ENCODE measurements at places on chromosomes 3 and 15.

DNA sequence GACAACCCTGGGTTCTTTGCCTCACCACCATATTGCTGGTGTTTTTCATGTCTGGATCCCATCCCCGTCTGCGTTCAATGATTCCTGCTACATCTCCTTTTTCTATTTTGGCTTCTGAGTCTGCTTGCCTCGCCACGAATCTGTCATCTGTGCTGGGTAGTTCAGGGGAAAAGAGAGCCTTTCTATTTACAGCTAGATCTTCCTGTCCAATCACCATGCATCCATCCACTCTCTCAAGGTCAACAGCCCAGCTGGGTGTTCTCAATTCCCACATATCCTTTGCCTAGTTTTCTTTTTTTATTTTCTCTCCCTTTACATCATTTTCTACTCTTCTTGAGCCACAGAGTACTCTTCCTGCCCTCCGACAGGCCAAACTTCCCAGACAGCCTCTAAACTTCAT is 104.8 kb upstream of the RAD18 start:
- no peak for DNase-seq

DNA sequence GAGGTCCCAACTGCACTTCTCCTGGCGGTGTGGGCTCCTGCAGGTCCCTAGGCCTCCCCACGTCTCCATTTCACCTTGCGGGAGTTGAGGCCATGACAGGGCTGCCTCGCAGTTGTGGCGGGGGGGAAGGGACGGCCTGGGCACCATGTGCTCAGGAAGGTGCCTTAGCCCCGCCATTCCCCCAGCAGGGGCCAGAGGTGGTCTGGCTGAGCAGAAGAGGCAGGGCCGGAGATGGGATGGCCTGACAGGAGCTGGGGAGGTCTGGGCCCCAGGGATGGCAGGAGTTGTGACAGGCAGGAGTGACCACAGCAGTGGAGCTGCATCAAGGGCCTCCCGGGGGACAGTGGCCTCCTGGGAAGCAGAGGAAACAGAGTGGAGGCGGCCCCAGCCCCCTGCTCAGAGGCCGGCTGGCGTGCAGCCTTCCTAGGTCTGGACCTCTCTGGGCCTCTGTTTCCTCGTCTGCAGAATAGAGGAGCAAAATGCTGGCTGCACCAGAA is 18.7 kb upstream of the KLF15 start:
- no peak for DNase-seq

DNA sequence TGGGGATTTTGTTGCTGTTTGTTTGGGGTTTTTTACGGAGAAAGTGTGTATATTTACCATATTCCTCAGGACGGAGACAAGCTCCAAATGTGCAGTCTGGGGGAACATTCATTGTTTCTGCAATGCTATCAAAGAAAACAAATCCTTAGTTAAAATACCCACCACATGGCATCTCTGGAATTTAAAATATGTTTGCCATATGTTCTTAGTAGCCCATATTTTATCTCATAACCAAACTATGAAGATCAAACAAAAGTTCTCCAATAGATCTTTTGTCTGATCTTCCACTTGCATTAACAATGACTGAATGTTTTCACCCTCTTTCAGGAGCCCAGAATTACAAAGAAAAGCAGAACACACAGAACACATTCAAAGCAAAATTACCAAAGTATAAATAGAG is 35.3 kb downstream of the EFHB start:
- no peak for DNase-seq

- DNase-seq: peak; percentile 12
These were observed at the start of gene NTRK3 for GRCh38 chr15:88256279-88257230. NTRK3 (minus strand) TSS chr15:88256739; CDS start chr15:88256153, 586 bp downstream.

- no peak for DNase-seq
These were observed 414.4 kb upstream of the CFAP20DC start for GRCh38 chr3:59464187-59464586.

- DNase-seq: peak; percentile 75
These were observed 42.5 kb upstream of the ABHD10 start for GRCh38 chr3:111936191-111936841.

DNA sequence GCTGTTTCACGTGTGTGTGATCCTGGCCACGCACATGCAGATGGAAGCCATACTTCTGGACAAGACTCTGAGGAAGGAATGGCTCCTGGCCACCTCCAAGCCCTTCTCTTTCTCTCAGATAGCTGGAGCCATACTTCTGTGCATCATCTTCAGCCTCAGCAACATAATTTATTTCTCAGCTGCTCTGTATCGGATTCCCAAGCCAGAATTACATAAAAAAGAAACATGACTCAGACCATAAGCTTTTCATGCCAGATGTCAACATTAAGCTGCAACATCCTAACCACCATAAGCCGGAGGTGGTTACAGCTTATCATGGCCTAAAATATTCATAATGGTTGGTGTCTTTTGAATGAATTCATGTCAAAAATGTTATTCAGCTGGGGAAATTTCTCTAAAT is 10.6 kb upstream of the KIF23 start:
- no peak for DNase-seq

- no peak for DNase-seq
These were observed 612.7 kb upstream of the SGO1 start for GRCh38 chr3:20798666-20799065.

GRCh38 chr15:101406036-101406435 is 83.5 kb downstream of the PCSK6 start:
- DNase-seq: no peak

DNA sequence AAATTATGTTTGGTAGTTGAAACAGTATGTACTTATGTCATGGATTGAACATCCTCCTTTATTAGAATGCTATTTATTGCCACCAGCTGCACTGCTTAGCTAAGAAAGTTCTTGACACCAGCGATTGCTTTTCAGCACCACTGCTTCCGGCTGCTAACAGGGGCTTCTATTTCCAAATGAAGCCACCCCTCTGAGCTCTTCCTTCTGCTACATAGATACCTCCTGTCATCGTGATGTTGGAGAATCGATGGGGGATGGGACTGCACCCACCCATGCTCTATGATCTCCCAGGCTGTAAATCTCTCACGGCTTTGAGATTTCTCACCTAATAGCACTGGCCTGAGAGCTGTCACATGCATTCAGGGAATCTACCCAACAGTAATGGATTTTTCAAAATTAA is 259.2 kb downstream of the MEIS2 start:
- no peak for DNase-seq

GRCh38 chr3:155785662-155786295 is 20.3 kb downstream of the C3orf33 start:
- DNase-seq: peak; percentile 8

DNA sequence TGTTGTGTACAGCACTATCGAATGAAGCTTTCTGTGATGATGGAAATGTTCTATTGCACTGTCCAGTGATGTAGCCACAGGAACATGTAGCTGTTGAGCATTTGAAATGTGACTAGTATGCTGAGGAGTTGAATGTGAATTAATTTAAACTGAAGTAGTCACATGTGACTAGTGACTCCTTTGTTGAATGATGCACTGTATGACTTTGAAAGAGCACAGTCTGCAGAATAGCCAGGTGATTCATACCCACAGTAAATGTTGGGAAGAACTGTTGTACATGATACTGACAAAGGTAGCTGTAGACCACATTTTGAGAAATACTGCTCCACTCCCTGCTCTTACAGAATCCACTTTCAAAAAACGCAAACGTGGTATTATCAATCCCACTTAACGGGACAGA is 34.0 kb upstream of the ACTL6A start:
- peak; percentile 76 for DNase-seq

DNA sequence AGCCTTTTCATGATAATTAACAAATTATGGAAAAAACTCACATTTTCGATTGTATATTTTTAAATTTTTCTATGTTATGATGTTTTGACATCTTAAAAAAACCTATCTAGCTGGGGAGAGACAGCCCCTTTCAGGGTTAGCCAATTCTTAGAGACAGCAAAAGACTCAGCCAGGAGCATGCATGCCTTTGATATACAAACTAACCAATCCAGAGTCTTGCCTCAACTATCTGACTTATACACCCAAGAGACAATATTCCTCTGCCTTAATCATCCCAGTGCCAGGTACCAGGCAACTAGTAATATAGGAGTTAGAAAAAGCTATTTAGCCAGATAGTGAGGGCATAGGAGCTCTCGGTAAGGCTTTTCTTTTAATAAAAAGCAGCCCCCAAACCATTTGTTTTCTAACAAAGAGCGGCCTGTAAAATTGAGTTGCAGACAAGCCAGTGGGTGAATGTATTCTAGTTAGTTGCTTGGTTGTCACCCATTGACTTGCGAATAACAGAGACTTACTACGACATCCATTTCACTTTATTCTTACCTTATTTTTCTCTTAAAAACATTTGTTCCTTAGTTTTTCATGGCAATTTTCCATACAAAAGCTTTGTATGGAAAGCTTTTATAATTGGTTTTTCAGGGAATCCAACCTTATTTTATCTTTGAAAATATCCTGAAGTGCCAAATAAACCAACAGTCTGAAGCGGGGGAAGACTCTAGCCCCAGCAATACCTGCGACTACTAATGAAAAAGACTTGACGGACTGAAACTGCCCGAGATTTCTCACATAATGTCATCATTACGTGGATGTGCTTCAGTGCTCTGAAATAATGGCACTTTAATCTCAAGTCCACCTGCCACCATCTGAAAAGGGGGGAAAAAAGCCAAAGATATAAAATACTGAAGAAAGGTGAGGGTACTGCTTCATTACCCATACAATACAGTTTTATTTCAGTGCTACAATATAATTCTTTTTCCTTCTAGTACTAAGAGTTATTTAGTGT is 64.6 kb upstream of the ATP2C1 start:
- DNase-seq: no peak

- DNase-seq: no peak
These were observed 55.5 kb upstream of the TOPAZ1 start for GRCh38 chr3:44186111-44186672.

DNA sequence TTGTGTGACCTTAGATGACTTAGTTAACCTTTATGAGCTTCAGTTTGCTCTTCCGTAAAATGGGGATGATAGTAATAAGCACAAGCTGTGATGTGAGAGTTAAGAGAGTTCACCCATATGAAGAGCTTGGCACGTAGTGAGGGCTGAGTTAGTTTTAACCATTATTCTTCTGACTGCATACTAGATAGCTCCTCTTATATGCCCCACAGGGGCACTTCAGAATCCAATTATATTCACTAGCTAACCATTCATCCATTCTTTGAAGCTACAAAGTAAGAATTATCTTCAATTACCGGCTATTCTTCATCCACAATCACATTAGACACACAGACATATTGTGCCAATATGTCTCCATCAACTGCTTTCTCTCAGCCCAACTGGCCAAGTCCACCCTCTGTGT is 159.0 kb upstream of the STT3B start:
- DNase-seq: no peak

DNA sequence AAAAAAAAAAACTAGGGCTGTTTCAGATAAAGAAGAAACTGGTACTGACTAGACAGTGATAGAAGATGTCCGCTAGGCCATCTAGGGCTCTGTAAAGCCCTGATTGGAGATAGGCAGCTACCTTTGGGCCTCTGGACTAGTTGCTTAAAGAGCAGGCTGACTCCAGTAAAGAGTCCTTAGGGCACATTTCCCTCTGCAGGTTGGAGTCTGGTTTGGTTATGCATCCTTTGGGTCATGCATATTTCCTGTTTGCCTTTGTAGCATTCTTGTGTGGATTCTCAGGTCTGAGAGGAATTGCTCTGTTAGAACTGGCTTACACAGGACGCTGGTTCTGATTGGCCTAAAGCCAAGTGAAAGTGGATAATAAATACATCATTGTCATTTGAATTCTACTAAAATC is 165.5 kb upstream of the LRRN1 start:
- peak; percentile 16 for DNase-seq

DNA sequence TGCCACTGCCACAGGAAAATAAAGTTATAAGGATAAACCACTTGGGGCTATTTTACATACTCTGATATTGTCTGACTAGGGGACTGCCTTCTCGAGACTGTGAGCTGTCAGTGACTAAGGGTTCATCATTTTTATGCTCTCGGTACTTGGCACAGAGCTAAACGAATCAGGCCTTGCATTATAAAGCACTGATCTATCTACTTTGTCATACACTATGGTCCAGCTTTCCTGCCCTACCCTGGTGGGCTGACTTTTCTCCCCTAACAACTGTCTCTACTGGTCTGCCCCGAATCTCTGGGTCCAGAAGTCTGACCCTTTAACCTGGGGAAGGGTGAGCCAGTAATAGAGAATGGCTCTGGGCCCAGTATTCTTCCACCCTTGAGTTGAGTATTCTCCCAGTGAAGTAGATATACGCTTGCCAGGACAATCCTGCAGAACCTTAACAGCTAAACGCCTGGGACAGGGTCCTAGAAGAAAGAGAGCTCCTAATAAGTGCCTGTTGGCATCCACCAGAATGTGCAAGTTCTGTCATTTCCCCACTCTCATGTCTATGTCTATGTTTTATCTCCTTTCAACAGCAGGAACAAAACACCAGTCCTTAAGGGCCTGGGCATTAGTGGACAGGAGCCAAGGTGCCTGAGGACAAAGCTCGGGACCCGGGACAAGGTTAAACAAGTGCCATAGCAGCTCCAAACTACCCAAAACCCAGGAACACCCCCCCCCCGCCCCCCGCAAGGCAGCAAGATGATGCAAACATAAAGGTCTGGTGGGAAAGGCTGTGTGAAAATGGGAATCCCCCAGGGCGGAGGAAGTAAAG is 1.2 kb downstream of the LARP6 start:
- peak; percentile 83 for DNase-seq

GRCh38 chr3:54797111-54797510 is 130.7 kb downstream of the LRTM1 start:
- peak; percentile 14 for DNase-seq

DNA sequence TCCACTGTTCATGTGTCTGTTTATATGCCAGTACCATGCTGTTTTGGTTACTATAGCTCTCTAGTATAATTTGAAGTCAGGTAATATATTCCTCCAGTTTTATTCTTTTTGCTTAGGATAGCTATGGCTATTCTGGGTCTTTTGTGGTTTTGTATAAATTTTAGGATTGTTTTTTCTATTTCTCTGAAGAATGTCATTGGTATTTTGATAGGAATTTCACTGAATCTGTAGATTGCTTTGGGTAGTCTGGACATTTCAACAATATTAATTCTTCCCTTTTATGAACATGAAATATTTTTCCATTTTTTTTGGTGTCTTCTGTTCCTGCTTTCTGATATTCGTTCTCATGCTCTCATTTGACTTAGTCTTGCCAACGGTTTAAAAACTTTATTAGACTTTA is 39.6 kb downstream of the GREM1 start:
- no peak for DNase-seq

DNA sequence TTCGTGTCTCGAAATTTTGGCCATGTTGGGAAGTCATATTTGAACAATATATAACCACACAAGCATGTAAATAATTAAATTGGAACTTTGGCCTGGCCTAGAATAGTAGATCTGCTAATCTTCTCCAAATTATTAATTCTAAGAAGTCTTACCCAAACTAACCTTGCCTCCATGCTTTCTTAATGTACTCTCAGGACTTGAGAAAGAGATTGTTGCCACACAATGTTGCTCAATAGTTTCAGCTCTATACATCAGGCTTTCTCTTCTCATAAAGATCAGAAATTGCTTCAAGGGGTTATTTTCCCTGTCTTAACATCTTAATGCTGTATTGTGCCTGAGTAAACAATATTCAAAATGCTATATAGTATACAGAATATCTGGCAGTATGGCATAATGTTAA is 202.7 kb upstream of the LRIG1 start:
- no peak for DNase-seq

GRCh38 chr3:143775459-143775858 is 72.8 kb downstream of the SLC9A9 start:
- DNase-seq: peak; percentile 43

- no peak for DNase-seq
These were observed 150.3 kb upstream of the NR2F2 start for GRCh38 chr15:96180087-96180748.

- no peak for DNase-seq
These were observed 34.3 kb upstream of the ANKDD1A start for GRCh38 chr15:64877435-64877834.

All from kidney tubule cell (primary cell).